Kidney capillary endothelial cell (primary cell): ENCODE measurements at places on chromosomes 13 and 19.

- DNase-seq, result no peak
These were observed 4.6 kb downstream of the CAPN12 start for GRCh38 chr19:38739440-38740256.

DNA sequence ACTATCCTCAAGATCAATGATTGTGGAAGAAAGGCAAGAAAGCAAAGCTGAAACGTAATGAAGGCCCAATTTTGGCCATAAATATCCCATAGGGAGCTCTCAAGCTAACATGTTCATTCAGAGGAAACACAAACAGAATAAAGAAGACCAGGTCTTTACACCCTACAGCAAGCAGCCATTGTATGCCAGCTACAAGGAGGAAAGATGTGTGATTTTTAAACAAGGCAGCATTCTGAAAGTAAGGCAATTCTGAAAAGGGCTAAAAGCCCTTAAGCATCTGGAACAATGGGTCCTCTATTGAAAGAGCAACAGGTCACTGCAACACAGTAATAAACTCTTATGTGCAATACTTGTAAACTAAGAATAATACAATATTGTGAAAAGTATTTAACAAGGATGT, 1002.4 kb downstream of the SLITRK1 start:
- no peak for DNase-seq

DNA sequence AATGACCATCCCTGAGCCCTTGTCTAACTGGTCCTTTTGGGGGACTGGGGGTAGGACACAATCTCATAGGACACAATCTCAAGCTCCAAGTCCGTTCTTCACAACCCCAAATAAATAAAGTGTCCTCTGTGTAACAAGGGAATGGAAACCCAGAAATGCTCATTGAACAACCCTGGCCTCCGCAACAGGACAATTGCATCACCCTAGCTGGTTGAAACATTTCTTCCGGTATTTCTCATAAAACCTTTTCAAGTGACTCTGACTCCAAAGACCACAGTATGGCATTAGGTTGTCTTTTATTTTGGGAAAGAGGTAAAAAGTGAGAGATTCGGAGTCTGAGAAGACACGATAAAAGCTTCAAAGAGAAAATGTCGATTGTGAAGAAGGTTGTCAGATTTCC, 186.6 kb downstream of the ZNF536 start:
- DNase-seq, result no peak

GRCh38 chr13:112894673-112895481, 74.1 kb upstream of the MCF2L start:
- DNase-seq, result no peak

- no peak for DNase-seq
These were observed 266.6 kb downstream of the KCTD12 start for GRCh38 chr13:76619631-76620030.

DNA sequence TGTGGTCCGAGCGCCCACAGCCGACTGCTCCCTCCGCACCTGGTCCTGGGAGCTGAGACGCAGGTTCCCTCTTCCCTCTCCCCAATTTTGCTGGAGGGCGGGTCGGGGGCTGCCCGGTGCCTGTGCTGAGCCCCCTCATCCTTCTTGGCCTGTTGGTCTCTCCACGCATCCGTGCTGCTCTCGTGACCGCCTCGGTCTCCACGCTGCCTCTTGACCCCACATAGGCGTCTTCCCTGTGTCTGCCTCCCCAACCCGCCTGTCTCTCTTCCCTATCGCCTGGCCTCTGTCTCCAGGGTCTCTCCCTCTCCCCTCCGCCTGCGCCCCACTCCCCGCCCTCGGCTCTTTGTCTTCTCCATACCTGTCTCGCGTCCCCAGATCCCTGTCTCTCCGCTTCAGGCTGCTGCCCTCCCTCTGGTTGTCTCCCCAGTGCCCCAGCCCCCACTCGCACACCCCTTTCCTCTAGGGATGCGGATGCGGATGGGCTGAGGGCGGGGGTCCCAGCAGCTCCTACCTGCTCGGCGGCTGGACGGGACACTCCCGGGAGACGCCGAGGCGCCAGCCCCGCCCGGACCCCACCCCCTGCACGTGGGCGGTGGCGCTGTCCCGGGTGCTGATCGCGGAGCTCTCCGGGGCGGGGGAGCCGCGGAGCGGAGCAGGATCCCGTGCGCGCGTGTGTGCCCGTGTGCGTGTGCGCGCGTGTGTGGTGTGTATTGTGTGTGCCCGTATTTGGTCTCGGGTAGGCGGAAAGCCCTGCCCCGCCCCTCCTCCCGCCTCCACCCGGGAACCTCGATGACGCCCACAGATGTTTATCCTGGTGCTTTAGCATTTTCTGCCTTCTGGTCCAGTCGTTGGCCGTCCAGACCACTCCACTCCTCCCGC, at the start of gene SYT5:
SYT5 (minus strand) TSS at position 684 of the 879 bp plus-strand sequence. CDS start 1,248 bp downstream, outside the sequence.
- DNase-seq, result no peak

- DNase-seq, result no peak
These were observed 156.8 kb downstream of the FLT1 start for GRCh38 chr13:28338006-28338574.

GRCh38 chr19:34067861-34068271, 104.4 kb upstream of the LSM14A start:
- DNase-seq, result no peak

DNA sequence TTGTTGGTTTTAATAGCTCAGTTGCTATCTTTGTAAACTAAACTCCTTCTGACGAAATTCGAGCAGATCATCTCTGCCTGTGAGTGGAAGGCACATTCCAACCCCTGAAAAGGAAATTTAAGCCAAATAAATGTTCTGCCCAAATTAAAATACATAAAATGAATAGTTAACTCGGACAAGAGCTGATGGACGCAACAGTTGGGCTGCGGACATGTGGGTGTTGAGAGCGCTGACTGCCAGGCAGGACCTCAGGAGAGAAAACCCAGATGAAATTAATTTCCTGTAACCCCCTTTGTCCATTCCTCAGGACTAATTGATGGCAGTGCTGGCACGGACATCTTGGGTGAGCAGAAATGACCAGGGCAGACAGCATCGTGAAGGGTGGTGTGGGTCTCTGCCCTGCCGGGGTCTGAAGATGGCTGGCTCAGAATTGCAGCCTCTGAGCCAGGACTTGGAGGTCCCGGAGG, 86.5 kb downstream of the TSHZ3 start:
- no peak for DNase-seq

GRCh38 chr19:6862673-6863078, 24.7 kb upstream of the ADGRE1 start:
- peak; percentile 86 for DNase-seq

DNA sequence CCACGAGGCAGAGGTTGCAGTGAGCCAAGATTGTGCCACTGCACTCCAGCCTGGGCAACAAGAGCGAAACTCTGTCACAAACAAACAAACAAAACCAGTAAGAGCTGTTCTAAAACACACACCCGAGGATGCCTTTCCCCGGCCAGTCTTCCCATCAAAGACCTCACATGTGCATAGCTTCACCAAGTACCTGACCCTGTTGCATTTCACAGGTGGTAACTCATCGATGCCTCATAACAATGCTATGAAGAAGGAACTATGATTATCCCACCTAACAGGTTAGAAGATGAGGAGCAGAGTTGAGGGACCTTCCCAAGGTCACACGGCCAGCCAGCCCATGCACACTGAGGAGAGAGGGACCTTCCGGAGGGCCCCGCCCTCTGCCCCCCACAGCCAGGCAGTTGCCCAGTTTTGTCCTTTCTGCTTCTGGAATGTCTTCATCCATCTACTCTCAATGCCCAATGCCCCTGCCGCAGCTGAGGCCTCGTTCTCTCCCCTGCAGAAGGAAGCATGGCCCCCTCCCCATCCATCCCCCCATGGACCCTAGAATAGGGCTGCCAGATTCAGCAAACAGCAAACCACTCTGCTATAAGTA, 16.8 kb upstream of the LENG8 start:
- DNase-seq, result no peak

GRCh38 chr19:10892256-10892655, 20.9 kb downstream of the CARM1 start:
- no peak for DNase-seq

GRCh38 chr13:37381502-37381901, 217.1 kb downstream of the POSTN start:
- DNase-seq, result no peak

GRCh38 chr13:46088821-46089562, 15.8 kb downstream of the CPB2 start:
- DNase-seq, result no peak

DNA sequence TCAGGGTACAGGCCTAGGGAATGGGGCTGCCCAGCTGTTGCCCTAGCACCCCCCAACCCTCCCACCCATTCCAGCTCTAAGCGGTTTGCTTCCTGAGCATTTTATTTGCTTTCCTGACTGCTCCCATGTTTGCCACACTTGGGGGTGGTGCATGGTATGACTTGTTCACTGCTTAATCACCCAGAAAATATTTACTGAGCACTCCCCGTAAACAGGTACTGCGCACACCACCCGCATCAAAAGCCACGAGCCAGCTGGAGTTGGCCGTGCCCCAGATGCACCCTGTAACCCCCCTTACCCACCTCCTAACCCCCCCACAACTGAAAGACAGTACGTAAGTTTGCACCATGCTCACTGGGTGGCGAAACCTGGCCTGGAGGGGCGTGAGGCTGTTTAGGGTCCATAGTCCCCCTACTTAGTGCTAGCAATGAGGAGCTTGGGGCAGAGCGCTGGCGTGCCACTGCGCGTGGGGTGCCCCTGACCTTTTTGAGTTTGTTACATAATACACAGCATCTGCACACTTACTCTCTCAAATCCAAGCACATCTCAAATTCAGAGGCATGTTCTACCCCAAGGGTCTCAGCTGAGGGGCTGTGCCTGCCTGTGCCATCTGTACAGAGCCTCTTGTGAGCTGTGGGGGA, 29.8 kb downstream of the DPF1 start:
- no peak for DNase-seq

DNA sequence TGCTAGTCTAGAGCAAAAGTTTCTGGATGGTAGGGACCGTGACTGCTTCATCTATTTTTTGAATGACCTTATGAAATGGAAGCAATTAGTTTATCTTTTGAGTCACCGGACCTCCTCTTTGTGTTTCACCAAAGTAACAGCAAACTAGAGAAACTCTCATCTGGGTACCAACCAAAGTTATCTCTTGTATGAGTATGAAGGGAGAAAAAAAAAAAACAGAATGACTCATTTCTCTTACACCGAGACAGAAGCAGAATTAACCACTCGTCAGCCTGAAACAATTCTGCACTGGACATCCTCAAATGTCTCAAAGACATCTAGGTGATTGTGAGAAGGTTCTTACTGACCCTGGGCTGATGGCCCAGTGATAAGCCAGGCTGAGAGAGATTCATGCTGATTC, 18.3 kb downstream of the ZNF100 start:
- DNase-seq, result no peak

GRCh38 chr13:28640861-28641599, 17.9 kb upstream of the POMP start:
- DNase-seq, result peak; percentile 94

DNA sequence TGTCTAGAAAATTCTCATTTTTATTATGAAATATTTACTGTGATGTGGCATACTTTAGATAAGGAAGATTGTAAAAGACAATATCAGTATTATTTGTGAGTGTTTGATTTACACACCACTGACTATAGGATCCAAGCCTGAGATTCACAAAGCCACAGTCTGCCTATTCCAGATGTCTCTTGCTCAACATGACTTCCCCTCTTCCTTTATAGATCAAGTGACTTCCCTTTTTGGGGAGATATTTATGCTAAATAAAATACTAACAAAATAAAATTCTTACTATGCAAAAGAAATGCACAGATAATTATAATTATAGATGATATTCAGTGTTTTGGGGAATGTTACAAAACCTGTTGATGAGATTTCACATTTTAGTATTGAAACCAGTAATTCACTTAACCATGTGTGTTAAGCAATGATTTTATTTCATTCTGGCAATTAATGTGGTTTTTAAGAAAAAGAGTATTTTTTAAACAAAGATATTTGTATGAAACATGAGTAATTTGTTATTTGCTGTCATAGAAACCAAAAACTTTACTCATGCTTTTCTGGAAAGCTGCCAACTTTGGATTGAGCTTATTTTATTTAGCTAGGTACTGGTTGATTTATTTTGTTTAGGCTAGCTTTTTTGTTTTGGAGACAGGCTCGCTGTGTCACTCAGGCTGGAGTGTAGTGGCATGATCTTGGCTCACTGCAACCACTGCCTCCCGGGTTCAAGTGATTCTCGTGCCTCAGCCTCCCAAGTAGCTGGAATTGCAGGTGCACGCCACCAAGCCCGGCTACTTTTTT, 13.7 kb upstream of the GPR183 start:
- DNase-seq, result peak; percentile 92

- DNase-seq, result peak; percentile 22
These were observed 236.0 kb downstream of the PCDH9 start for GRCh38 chr13:66994097-66994496.

DNA sequence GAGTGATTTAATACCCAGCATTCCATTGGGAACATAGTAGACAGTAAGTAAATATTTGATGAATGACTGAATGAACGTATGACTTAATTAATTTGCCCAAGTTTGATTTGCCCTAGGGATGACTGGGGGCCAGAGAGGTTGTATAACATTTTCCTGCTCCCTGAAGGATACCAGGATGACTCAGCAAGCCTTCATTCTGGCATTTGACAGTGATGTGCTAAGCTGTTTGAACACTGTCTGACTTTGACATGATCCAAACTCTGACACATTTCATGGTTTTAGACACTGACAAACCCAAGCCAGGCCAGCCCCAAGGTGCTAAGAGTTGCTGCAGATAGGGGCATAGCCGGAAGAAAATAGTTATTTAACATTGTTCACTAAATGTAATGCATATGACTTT, 53.4 kb upstream of the KLF12 start:
- peak; percentile 10 for DNase-seq

GRCh38 chr13:51148223-51148951, 37.3 kb upstream of the C13orf42 start:
- peak; percentile 34 for DNase-seq

DNA sequence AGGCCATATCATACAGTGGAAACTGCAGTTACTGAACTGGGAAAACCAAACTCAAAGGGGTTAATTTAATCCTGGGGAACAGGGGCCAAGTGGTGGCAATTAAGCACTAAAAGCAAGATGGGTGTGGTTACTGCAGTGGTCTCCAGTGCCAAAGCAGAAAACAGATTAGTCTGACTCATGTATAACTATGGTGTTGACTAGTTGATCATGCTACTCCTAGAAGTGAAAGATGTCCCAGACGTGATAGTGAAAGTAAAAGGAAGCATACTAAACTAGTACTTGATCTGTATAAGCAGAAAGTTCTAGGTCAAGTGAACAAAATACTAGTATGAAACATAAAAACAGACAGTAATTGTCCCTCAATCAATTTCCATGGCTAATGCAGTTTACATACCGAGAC, 360.0 kb upstream of the SLITRK5 start:
- no peak for DNase-seq
